Activated T-cell treated with anti-CD3 and anti-CD28 coated beads, Interleukin-2, amount 50 U/mL, for 4 hours (primary cell): ENCODE measurements at places on chromosomes 3 and 15.

- DNase-seq, result no peak
Measured at GRCh38 chr3:192889679-192890078, 28.0 kb downstream of the MB21D2 start.

GRCh38 chr15:98896002-98896721, 111.4 kb downstream of the PGPEP1L start:
- no peak for DNase-seq

DNA sequence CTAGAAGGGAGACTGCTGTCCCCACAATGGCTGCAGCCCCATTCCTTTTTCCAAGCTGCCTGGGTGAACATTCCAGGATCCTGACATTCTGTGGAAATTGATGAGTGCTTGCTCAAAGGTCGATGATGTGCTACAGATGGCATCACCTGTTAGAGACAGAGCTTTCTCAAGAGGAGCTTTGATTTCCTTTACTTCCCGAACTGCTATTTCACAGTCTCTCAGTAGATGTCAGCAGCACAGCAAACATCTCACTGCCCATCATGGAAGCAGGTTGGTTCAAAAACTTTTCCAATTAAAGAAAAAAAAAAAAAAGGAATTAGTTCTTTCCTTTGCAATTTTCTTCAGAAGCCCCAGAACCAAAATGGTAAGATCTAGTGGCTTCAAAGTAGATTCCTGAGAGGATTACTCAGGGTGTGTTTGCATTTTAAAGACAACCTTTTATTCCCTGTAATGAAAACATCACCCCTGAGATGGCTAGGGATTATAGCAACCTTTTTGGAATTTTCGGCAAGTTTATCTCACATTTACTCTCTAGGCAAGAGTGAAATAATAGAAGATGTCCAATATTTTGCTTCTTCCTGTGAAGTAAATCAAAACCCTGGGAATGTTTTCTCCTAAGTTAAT, 44.8 kb downstream of the POLR2M start:
- DNase-seq, result no peak

DNA sequence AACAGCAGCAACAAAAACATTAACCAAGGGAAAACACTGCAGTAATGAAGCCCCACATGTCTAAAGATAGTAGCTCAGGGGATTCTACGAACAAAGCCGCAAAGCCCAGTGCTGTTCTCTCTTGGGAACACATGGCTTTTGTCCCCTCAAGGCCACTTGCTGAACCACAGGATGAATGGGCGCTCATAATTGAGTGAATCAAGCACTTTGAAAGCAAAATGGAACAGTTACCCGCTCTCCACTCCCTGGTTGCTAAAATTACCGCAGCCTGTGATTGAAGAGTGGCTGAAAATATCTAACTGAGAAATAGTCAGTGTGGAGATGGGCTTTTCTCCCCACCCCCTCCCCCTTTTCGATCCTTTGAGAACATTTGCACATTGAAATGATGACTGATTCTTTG, 39.6 kb downstream of the RASGRF1 start:
- no peak for DNase-seq

- DNase-seq, result no peak
Measured at GRCh38 chr3:185297867-185298266, 44.0 kb upstream of the EHHADH start.

DNA sequence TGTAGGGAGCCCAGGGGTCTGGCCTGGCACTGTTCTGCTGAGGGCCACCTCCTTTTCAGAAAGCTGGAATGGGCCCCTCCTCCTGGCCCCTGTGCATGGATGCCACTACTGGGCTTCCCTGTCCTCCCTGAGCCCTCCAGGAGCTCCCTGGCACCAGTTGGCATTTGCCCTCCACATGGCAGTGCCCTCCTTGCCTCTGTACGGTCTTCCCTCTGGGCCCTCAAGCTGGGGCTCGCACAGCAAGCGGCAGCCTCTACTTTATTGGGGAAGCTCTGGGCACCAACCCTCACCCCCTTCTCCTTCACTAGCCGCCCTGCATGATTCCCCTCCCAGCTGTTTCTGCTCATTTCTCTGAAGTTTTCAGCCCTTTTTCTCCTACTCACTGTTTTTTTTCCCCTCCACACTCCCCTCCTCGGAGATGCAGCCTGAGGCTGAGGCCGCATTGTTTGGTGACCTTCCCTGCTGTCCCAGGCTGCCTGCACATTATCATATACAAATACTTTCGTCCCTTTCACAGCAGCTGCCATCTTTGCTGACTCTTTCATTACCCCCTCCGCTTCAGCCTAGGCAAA, 127.3 kb downstream of the EEFSEC start:
- DNase-seq, result no peak

DNA sequence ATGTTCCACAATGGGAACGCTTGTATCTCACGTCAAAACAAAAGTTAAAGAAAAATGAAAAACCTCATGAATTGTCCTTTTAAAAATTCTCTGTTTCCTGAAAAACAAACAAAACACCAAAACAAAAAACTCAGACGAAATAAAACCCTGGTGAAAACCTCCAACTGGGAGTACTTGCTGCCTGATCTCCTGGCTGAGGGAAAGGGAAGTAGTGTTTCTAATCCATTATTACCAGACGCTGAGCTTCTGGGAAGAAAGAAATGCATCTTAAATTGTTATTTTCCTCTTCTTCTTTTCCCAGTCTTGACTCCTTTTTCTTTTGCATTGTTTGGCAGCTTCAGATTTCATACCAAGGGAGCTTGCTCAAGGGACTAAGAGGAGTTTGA, 243.2 kb upstream of the RGMA start:
- DNase-seq, result no peak

GRCh38 chr3:138199851-138200250, 12.8 kb downstream of the ARMC8 start:
- DNase-seq, result no peak

DNA sequence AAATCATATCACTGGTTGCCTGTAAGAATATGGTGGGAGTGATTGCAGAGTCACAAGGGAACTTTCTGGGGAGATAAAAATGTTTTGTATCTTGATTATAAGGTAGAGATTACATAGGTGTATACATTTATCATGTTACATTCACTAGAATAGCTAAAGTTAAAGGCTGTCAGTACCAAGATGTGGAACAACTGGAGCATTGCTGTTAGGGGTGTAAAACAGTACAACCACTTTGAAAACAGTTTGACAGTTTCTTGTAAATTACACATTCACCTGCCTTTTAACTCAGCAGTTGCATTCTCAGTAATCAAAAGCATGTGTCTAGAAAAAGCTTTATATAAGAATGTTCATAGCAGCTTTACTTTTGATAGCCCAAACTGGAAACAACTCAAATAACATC, 27.6 kb downstream of the RASA2 start:
- DNase-seq, result no peak

GRCh38 chr15:49406352-49407118, 16.5 kb upstream of the FGF7 start:
- no peak for DNase-seq

- no peak for DNase-seq
Measured at GRCh38 chr15:80317389-80318182, 65.6 kb upstream of the CTXND1 start.

DNA sequence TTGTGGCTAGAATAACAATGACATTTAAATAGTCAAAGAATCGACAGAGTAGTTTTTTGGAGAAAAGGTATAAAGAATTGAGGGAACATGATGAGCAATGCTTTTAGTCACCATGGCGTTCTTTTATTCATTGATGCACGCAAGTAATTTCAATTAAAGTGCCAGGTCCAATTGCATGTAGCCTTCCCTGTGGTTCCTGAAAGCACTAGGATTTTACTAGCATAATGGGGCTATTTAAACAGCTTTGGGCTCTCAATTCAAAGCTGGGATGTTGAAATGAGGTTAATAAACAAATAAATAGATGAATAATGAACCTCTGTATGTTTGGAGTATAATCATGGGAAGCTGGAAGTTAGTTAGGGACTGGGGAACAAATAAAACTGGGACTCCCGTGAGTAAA, 121.2 kb upstream of the GAP43 start:
- DNase-seq, result no peak

GRCh38 chr3:81760215-81760614, 1.2 kb downstream of the GBE1 start:
- DNase-seq, result no peak

DNA sequence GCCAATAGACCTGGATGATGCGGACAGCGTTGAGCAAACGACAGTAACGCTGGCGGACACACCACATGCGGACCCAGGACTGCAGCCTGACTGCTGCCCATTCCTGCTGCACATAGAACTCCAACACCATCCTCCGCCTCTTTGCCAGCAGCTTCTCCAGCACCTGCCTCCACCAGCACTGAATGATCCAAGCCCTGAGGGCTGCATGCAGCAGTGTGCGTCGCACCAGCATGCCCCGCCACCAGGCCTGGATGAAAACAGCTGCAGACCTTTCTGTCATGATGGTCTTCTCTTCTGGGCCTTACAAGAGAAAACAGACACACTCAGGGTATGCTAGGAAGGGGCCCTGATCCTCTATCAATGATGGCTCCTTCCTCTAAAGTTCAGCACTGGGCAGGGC, 1.5 kb downstream of the IQCF5 start:
- DNase-seq, result no peak

DNA sequence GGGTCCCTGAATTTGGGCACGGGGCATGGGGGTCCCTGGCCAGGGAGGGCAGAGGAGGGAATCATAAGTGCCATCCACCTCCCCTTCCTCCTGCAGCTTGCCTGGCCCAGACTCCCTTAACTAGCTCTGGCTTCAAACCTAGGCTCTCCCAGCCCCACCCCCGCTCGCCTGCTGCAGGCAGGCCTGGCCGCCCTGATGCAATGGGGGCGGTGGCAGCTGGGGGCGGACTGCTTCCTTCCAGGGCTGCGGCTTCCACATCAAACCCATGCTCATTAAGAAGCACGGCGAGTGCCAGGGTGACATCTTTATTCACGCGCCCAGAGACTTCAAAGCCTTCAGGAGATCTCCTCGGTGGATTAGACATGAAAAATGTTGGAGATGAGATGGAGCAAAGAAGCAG, 123.1 kb downstream of the TPRA1 start:
- no peak for DNase-seq

GRCh38 chr3:150733936-150734794, 28.8 kb downstream of the SIAH2 start:
- DNase-seq, result no peak

- no peak for DNase-seq
Measured at GRCh38 chr15:77535845-77536244, 96.9 kb downstream of the LINGO1 start.

DNA sequence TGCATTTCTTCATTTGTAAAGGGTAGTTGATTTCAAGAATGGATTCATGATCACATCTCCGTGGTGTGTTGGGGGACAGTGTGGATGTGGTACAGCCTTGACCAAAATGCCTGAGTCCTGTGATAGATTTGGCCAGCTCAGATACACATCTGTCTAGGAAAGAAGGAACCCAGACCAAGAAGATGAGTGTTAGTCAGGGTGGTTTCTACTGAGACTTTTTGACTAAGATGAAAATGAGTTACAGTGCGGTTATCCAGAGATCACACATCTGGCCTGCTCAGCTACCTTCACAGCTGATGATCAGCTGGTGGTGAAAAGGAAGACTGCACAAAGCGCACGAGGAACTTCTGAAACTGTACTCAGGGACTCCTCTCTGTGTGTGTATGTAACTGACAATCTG, 68.0 kb downstream of the FNDC3B start:
- peak; percentile 21 for DNase-seq

GRCh38 chr3:72494626-72495025, 353.6 kb downstream of the SHQ1 start:
- DNase-seq, result no peak

DNA sequence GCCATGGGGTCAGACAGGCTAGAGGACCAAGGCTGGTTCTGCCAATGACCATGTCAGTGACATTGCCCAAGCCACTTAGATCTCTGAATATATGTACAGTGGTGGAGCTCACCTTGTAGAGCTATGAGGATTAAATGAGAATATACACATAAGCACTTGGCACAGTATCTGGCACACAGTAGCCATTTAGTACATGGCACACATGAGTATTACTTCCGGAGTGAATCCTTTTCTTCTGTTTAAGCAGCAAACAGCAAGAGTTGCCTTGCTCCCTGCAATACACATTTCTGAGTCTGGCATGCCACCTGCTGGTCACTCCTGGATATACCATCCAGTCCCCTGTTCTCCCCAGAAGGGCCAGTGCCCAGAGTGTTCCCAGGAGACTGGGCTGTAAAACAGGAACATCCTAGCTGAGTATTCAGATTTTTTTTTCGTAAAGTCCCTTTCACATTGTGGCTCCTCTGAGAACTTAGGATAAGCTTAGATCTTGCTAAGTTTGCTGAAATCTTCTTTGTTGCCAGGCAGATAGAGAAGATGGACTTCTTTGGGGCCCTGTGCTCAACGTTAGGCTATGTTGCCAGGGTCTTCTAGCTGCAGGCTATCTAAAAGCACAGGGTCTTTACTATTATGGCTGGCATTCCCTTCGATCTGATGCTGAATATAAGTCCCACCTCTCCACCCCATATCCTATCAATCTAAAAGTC, 203.4 kb downstream of the ADAMTS9 start:
- peak; percentile 51 for DNase-seq

DNA sequence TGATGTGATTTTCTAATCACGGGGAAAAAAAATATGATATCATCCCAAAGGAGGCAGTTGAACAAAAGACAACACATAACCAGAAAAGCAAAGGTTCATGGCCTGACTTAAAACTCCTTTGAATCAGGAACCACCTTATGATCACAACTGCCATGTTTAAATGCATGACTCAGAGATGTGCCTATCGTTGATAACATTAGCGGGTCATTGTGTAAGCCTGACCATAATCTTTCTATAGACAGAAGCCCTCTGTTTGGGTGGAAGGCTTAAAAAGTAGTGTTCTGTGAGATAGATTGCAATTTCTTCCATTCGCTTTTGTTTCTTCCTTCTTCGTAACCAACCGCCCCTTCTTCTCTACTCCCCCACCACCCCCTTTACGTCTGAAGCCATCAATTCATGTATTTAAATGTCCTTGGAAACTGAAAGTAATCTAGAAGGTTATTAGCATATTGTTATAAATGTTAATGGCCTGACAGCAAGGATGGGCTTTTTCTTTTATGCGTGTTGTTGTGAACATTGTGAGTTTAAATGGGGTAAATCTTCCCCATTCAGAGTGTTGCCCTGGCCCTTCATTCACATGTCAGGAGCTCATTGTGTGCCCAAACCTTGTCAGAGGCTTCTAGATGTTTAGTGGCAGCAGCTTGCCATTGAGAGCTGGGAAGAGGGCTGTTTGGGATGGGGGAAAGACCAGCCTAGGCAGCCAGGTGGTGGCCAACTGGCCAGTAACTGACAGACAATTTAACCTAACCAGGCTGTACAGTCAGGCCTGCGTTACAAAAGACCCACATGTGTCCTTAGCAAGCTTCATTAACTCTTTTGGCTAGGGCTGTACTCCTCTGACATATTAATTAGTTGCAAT, 64.5 kb downstream of the EPHA3 start:
- no peak for DNase-seq

DNA sequence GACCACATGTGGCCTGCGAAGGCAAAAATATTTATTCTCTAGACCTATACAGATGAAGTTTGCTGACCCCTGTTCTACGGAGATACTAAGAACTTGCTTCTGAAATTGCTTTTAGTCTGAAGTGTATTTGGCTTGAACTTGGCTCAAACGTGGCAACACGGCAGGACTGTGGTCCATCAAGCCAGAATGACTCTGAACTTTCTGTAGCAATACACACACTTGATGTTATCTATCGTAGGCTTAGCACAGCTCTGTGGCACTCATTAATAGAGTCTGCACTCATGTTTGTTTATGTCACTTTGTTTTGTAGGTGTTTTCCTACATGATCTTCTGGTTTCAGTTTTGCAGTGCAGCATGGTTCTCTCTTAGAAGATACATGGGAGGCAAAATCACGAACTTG, 298.1 kb downstream of the ADAMTS17 start:
- DNase-seq, result no peak

- no peak for DNase-seq
Measured at GRCh38 chr3:98240131-98240530, 23.9 kb upstream of the OR5H6 start.

- no peak for DNase-seq
Measured at GRCh38 chr3:22691407-22691806, 511.7 kb upstream of the UBE2E2 start.
